ENCODE measurements at places on chromosomes 16 and 17. TPM values are rescaled to one million over a fixed set of nuclear protein-coding genes. Genes with fewer than 3 reads are reported as not detected.

The SLC16A11 gene
- not detected for total RNA-seq

The MMD gene
- total RNA-seq: 11.6 TPM

The MARCHF10 gene
- total RNA-seq: not detected

The PRSS36 gene
- total RNA-seq: 0.19 TPM

The TRPV3 gene
- 5.1 TPM for total RNA-seq

The CBX8 gene
- total RNA-seq: 2.4 TPM

The CCL4 gene
- total RNA-seq: not detected

The ADAD2 gene
- not detected for total RNA-seq

The IL34 gene
- total RNA-seq: not detected

The WNK4 gene
- total RNA-seq: 2.1 TPM

The GRB7 gene
- 31.5 TPM for total RNA-seq

The CCDC200 gene
- total RNA-seq: not detected

The GNGT2 gene
- total RNA-seq: not detected

The ATP2A1 gene
- 0.39 TPM for total RNA-seq

The MYH3 gene
- total RNA-seq: 0.34 TPM

The CBFB gene
- total RNA-seq: 64.0 TPM

The KRT27 gene
- total RNA-seq: not detected

The GPR179 gene
- not detected for total RNA-seq

The MYCBPAP gene
- 0.62 TPM for total RNA-seq

The TMEM220 gene
- 2.3 TPM for total RNA-seq

The CIBAR2 gene
- total RNA-seq: not detected

The CCL7 gene
- not detected for total RNA-seq

The NPW gene
- total RNA-seq: 0.68 TPM

The RAB37 gene
- total RNA-seq: not detected

The ZFPM1 gene
- 1.2 TPM for total RNA-seq
